Stimulated activated CD4-positive, alpha-beta T cell treated with anti-CD3 and anti-CD28 coated beads, Interleukin-1b, Interleukin-23, amount 100 ng/mL, for 1 hour (primary cell): ENCODE measurements at places on chromosomes 7 and 10.

GRCh38 chr7:37395618-37396259 lies 52.9 kb downstream of the ELMO1 start:
- DNase-seq = no peak

- DNase-seq = no peak
These were observed 181.7 kb upstream of the RHOBTB1 start for GRCh38 chr10:61125560-61126170.

DNA sequence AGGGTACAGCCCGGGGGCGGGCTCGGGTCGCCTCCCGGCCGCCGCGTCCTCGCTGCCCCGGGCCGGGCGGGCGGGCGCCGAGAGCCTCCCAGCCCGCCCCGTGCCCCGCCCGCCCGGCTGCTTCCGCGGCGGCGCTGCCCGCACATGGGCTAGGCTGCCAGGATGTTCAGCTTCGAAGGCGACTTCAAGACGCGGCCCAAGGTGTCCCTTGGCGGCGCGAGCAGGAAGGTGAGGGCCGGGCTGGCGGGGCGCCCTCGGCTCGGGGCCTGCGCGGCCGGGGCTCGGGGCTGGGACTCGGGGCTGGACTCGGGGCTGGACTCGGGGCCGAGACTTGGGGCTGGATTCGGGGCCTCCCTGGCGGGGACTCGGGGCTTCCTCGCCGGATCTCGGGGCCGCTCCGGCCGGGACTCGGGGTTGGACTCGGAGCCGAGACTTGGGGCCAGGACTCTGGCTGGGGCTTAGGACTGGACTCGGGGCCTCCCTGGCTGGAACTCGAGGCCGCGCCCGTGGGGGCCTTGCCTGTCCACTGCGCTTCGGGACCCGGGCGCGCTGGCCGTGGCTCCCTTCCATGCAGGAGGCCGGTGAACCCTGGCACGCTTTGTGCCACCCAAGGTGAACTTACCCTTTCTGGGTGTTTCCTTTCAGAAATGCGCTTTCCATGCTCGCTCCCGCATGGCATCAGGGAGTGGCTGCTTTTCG lies 534 bp downstream of the UBE3C start:
- DNase-seq = peak; percentile 16

DNA sequence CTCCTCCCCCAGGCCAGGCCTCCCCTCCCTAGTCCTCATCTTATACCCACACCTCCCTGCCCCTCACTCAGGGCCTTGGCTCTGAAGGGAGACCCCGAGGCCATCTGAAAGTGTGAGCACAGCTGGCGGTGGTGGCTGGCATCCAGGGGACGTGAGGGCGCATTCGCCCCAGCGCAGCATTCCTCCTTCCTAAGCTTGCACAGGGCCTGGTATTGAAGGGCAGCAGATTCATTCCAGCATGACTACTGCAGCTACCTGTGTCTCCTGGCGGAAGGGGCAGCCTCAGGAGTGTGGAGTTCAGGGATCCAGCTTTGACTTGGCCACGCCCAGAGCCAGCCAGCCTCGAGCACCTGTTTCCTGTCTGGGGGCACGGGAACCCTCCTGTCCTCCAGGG lies 72.6 kb downstream of the PARP12 start:
- no peak for DNase-seq

DNA sequence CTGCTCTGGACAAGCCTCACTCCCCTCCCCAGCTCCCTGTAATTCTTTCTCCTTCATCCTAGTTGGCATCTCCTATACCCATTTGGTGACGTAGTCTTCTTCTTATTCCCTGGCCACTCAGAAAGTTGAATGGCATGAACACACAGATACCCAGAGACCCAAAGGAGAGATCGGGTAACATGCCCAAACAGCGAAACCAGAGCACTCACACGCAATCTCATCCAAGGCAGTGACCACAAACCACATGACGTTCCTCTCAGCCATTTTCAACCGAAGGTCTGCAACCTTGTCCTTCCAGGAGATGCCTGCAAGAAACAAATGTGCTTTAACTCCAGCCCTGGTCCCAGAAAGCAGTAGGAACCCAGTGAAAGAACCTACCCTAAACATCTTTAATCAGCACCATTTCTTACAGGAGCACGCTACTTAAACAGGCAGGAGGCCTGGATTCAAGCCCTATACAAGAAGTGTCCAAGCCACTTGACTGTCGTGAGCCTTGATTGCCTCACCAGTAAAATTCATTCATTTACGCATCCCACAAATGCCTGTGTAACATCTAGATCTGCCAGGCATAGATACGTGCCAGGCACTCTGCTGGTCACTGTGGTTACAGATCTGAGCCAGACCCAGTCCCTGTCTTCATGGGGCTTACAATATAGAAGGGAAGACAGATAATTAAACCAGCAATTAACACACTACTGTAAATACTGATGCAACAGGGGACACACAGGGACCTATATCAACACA lies 37.1 kb downstream of the XPNPEP1 start:
- DNase-seq = no peak

GRCh38 chr10:14648946-14649345 lies 125.8 kb downstream of the FAM107B start:
- DNase-seq = no peak
